Coronary artery (tissue), 2 donors: ENCODE measurements at places on chromosomes 11 and 22.

DNA sequence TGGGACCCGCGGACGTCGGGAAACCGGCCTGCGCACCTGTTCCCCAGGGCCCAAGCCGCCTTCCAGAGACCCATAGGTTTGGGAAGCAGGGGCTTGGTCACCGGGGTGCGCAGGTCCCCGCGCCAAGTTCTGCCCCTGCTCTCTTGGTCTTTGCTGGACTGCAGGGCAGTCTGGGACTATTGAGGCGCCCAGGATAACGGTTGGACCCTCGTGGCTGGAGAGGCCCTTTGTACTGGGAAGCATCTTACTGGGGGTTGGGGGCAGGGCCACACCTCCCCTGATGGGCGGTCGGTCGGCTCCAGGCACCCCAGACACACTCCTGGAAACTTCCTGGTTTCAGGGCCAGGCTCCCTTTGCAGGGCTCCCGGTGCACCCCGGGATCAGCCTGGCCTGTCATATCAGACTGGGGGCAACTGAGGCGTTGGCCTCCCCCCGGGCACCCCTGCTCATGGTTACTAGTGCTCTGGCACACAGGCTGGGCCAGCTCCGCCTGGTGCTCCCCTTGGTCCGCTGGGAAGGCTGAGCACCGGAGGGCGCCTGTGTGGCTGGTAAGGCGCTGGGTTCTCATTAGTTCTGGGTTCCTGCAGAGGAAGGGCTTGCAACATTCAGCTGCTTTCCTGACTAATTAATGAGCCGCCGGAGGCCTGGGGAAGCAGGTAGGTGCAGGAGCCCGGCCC, 1250.5 kb downstream of the BRD1 start:
- no peak for DNase-seq

DNA sequence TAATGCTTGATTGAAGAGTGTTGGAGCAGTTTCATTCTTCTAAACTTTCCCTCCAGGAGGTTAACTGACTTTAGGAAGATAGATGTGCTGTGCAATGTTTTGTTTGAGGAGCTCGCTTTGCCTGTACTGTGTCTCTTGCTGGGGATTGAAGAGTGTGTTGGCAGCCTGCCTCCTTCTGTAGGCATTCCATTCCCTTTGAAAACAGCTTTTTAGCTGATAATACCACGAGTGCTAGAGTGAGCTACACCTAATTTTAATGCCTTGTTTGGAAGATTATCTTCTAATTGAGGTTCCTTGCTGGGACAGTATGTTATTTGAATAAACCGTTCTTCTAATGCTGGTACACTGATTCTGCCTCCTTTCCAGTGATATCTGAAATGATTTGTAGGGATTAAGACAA, 7.2 kb downstream of the DDX10 start:
- no peak for DNase-seq

DNA sequence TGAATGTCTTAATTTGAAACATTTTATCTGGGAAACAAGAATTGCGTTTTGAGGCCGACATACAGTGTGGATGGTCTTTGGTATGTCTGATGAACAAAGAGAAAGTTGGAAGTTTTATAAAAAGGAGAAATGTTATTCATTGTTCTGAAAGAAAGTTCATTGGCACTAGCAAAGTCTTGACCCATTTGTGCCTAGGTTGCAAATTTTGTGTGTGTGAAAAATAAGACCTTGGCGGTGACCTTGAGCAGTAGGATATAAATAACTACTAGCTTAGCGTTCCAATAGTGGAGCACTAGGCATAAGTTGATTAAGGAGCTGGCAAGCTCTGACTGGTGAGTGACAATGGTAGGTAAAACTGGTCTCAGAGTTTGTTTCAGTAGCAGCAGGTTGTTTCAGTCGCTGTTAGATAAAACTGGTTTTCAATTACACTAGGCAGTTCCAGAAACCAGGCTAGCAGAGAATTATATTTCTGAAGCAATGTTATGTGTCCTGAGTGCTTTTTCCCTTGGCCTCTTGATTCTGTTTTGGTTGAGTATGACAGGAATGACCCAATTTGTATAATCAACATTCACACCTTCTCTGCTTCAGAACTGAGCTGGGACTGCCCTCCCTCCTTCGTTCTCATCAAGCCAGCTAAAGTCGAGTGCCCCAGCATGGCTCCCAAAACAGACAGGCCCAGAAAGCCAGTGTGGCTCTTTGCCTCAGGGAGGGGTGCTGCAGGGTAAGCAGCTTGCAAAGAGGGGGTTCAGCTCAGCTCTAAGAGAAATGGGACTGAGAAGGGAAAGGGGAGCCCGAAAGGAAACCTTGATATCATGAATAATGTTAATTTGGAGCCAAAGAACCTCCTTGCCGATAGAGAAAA, 85.7 kb downstream of the NTM start:
- no peak for DNase-seq

- DNase-seq = no peak
These were observed 267.9 kb upstream of the SESN3 start for GRCh38 chr11:95498722-95499425.

DNA sequence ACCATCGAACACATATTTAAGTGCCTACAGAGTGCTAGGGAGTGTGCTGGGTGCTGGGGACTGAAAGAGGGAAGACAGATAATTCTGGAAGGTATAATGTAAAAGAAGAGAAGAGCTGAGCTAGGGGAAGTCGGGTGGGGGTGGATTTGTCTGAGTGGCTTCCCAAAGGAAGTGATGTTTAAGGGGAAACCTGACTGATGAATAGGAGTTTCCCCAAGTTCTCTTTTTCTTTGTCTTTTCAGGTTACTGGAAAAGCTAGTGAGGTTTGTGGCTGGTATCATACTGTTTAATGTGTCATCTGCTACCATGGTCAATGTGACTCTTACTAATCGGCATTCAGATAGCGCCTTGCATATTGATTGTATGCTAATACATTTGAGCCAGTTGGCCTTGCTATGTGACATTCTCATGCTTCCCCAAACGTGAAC, 151.6 kb upstream of the MTMR2 start:
- no peak for DNase-seq

DNA sequence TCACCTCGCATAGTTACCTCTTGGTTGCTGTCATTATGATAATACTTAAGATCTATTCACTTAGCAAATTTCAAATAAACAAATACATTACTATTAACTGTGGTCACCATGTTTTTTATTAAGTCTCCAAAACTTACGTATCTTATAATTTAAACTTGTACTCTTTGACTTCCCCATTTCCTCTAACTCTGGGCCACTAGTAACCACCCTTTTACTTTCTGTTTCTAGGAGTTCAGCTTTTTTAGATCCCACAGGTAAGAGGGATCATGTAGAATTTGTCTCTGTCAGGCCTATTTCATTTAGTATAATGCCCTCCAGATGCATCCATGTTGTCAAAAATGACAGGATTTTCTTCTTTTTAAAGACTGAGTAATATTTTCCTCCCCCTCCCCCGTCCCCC, 212.4 kb upstream of the C11orf87 start:
- DNase-seq = no peak

DNA sequence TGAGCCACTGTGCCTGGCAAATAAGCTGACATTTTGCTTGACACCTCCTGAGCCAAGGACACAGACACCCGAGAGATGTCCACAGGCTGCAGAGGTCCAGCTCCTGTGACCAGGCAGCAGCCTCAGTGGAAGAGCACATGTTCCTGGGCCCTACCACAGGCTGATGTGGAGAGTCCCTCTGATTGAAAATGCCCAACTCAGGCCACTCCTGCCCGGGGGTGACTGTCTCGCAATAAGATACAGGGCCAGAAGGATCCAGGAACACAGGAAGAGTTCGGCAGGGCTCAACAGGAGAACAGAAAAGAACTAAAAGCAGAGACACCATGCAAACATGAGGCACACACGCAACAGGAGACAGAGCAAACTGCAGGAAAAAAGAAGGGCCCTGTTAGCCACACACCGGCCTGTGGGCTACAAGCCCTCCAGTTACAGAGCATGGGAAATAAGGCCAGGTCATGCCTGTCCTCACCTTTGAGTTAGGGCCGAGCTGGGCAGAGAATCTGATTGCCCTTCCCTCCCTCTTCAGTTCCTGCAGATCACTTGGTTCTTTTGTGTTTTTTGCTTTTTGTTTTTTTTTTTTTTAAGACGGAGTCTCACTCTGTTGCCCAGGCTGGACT, 28.3 kb upstream of the MALAT1 start:
- no peak for DNase-seq

DNA sequence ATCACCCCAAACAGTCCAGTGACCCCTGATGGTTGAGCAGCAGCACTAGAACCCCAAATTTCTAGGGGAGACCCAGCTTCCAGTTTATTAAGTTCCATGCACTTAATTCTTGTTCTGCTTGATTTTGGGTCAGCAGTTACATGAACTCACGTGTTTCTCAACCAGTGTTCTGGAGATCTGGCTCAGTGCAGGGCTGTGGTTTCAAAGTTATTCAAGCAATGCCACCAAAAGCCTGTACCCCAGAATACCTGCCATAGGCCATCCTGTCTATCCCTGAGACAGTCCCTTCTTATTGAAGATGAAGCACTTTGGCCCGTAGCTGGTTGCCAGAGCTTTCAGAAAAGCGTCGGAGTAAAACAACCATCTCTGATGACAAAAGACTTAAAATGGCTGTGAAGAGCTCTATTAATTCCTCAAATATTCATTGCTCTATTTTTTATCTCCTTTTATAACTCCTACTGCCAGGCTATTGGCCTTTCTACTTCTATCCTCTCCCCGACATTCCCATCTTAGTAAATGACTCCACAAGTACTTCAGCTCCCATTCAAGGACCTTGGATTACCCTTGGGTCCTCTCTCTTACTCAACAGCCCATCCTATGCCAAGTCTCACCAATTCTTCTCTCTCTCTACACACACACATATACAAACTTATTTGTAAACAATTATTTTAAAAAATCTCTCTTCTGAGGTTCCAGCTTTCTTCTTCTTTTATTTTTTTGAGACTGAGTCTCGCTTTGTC, 18.0 kb upstream of the VPREB1 start:
- no peak for DNase-seq
